ENCODE measurements at places on chromosomes 12 and 14.

DNA sequence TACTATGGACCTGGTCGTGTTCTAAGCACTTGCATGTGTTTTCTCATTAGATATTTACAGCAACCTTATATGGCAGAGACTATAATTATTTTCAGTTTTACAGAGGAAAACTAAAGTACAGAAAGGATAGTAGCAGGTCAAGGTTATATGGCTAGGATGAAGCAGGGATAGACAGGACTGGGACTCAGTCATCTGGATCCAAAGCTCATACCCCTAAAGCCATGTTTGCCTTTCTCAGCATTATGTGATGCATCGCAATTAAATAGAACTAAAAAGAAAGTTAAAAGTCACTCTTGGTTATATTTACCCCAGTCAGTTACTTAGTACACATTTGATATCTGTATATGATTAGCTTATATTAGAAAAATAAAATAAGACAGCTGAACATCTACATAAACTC is 13.3 kb downstream of the LIN7A start:
- DNase-seq, result no peak

DNA sequence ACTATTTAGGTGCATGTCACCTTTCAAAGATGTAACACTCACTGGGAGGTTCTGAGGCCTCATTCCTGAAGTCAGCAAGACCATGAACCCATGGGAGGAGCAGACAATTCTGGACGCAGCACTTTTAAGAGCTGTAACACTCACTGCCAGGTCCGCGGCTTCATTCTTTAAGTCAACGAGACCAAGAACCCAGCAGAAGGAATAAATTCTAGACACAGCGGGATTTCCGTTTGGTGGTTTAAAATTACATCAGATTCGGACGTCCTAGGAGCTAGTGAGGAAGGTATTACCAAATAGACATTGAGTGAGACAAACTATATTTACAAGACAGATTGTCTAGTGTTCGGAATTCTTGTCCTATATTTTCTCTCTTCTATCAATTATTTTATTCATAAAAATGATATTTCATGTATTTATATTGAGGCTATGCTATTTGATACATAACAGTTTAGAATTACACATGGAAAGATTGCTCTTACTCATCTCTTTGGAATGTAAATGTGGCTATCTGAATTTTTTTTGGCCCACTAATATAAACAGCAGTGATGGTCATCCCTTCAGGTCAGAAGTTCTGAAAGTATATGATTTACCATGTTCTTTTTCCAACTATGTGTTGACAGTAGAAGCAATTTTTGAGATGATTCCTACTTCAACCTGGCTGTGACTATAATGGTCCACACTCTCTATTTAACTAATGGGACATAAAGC is 1973.0 kb upstream of the FLRT2 start:
- no peak for DNase-seq

DNA sequence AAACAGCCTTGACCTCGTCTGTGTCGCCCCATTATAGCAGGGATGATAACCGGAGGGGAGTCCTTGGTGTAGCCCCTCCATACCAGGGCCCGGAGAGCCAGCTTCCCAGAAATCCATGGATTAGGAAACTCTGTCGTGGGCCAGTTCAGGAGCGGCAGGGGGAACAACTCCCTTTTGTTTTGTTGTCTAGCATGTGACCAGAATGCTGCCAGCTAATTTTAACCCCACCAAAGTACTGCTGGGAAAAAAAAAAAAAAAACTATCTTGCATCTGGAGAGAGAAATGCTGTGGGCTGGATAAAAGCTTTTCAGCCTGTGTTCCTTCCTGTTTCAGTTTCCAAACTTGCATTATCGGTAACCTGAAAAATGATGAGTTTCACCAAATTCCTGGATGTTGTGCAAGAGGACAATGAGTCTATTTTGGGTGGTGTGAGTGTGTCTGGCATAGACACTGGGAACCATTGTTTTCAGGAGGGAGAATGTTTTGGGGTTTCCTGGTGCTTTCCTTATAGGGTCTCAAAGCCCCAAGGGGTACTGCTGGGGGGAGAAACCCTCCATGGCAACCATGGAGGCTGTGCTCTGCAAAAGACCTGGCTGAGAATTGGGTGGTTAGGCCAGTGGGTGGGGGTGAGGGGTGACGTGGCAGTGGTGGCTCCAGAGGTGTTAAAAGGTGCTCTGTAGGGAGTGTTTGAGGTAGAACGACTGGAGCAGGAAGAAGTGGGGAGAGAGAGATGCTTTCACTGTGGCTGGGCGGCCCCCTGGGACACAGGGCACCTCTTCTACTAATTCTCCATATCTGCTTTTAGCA is 14.9 kb upstream of the IRF2BPL start:
- DNase-seq, result no peak

DNA sequence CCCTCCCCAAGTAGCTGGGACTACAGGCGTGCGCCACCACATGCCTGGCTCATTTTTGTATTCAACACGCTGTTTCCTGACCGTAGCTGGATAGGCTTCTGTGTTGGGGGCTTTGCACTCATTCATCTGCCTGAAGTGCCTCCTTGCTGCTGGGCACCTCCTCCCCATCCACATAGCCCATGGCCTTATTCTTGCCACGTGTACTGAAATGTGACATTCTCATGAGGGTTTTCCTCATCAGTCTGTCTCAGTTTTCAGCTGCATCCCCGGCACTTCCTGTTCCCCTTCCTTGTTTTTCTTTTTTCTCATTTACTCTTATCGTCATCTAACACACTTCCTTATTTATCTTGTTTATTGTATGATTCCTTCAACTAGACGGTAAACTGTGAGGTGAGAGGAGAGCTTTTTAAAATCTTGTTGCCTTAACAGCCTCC is 36.6 kb downstream of the RCOR1 start:
- no peak for DNase-seq

DNA sequence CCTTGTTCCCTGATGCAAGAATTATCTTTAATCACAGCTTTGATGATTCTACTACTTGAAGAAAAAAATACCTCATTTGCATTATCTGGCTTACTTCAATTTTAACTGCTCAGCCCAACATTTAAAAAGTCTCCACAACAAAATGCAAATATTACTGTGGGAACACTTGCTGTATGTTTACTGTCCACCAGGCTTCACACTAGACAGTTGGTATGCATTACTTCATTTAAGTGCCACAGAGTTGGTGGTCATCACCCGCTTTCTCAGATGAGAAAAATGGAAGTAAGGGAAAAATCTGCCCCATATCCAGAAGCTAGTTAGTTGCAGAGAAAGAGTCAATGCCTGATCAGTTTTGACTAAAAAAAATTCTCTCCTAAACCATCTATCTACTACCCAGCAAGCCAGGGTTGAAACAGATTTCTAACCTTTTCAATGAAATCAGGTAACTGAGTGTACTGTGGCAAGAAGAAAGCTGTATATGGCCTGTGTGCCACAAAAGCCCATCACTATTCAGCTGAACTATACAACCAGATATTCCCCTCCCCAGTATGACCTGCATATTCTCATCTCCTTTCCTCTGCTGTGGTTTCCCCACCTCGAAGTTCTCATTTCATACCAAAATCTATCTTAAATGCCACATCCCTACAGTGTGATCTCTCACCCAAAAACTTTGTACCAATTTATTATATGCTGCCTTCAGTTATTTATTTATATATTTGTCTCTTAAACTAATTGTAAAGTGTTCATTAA is 90.3 kb downstream of the ATP2B1 start:
- no peak for DNase-seq

GRCh38 chr14:31297701-31298344 is 90.2 kb upstream of the HECTD1 start:
- DNase-seq, result no peak

DNA sequence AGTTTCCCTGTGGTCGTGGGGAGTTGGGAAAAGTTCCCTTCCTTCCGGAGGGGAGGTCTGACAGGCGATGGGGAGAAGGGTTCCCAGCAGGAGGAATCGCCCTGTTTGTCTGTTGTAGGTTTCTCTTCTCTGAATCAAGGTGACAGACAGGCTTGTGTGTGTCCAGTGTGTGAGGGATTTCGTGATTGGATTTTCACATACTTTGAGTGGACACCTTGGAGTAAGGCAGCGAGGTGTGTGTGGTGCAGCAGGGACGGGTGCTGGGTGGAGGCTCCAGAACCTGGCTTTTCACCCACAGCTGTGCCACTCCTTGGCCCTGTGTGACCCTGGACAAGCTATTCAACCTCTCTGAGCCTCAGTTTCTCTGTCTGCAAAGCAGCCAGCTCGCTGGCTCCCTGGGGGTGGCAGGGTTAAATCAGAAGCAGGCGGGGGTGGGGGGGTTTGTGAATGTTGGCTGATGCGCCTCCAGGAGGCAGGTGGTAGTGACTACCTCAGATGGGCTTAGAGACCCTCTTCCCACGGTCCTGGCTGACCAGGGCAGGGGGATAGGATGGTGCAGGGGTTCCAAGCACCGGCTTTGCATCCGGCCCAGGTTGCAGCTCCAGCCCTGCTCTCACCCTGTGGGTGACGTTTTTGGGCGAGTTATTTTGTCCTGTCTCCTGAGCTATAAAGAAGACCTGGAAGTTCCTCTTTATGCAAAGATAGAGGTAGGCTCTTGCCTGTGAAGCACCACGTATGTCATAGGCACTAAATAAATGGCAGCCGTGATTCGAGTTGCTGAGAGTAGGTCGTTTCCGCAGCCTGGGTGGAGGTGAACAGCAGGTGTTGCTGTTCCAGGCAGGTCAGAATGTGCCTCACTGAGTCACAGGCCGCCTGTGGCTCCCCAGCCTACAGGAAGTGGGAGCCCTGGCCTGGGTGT is 679 bp downstream of the BDKRB2 start:
- DNase-seq, result no peak

- DNase-seq, result no peak
Measured at GRCh38 chr14:88950069-88950468, 125.6 kb downstream of the TTC8 start.

DNA sequence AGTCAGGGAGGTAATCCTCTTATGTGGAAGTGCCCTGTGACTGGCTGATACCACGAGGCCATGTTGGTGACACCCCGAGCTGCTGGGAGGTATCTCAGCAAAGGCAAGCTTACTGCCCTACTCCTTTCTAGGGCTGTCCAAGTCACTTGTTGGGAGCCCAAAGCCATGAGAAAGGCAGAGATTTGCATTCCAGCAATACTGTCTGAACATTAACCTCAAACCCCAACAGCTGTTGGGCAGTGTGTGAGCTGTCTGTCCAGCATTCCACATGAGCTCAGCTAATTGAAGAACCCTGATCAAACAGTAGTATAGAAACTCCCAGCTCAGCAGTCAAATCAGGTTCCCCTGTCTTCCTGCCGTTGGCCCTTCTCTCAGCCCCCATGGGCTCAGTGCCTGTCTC is 9.2 kb downstream of the ABHD4 start:
- no peak for DNase-seq

- no peak for DNase-seq
Measured at GRCh38 chr14:27995691-27996090, 770.9 kb upstream of the FOXG1 start.

DNA sequence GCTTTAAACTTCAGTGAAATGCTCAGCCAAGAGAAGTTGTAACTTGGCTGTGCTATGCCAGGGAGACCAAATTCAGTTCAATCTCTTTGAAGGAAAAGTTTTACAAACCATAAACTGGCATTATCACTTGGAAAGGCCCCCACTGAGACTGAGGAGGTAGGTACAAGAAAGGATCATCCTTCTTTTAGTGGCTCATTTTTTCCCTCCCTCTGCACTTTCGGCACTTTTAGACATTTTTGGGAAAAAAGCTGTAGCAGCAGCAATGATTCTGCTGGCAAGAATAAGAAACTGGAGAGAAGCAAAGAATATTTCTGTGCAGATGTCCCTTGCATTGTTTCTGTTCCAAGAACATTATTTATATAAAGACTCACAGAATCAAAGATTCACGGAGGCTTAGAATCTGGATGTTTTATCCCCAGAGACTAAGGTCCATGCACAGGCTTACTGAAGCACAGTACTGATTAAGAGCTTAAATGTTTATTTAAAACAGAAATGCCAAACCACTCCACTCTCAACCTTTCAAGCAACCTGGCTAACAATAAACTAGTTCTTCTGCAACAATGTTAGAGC is 12.3 kb downstream of the ZC2HC1C start:
- DNase-seq, result no peak

GRCh38 chr12:26092346-26093105 is 32.3 kb downstream of the BHLHE41 start:
- no peak for DNase-seq

DNA sequence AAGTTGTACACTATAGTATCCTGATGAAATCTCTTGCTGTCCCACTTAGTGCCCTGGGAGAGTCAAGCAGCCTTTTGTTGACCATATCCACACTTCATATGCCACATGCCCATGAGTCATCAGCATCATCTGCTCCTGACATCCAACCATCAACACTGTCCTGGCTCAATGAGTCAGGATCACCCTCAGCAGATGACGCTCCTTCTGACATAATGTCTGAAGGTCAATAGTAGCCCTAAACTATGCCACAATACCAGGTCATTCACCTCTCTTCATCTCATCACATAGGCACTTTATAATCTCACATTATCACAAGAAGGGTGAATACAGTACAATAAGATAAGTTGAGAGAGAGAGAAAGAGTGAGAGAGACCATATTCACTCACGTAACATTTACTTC is 369.0 kb upstream of the FAR2 start:
- no peak for DNase-seq

GRCh38 chr12:5442251-5443006 is 10.5 kb downstream of the NTF3 start:
- DNase-seq, result no peak

DNA sequence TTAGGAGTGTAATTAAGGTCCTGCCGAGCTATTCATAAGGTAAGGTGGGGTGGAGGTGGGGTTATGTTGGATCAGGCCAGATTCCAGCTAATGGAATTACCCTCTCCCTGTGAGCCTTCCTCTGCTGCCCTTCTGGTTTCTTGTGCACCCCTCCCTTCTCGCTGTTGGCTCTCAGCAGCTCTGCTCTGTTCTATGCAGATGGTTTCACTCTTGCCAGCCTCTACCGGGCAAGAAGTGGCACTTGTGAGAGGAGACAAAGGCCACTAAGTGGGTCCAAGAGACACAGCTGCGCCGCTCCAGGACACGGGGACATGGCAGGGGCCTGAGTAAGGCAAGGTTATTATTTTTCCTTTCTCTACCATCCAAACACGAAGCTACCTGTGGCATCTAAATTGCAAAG is 334.4 kb downstream of the EMP1 start:
- no peak for DNase-seq

DNA sequence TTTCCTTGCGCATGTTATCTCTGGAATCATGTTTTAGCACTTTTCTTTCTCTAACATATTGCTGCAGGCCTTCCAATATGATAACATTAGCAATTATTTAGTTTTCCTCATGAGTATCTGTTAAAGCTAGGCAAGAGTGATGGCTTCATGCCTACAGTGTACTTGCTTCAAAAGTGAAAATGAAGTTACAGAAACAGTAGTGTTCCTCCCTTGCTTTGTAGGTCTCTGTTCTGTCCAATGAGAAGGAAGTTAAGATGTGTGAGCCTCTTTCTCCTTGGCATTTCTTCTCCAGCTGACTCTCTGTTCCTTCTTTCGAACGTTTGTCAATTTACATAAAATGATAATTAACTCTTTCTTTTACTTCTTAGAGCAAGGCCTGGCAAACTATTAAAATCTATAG is 22.2 kb downstream of the LRRIQ1 start:
- no peak for DNase-seq

All from effector CD8-positive, alpha-beta T cell (primary cell).